ENCODE measurements at places on chromosomes 7 and 10.

- no peak for DNase-seq
Observed at GRCh38 chr7:98289333-98289875, 7.9 kb downstream of the BRI3 start.

DNA sequence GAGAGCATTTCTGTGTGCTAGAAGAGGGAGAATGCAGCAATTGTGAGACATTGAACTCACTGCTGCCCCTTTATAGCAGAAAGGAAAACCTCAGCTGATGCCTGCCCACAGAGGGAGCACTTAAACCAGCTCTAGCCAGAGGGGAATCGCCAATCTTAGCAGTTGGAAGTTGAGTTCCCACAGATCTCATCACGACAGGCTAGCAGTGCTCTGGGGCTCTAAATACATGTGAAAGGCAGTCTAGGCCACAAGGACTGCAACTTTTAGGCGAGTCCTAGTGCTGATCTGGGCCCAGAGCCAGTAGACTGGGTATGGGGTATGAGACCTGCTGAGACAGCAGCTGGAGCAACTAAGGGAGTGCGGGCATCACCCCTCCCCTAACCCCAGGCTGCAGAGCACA lies 25.2 kb upstream of the PRR15 start:
- no peak for DNase-seq

DNA sequence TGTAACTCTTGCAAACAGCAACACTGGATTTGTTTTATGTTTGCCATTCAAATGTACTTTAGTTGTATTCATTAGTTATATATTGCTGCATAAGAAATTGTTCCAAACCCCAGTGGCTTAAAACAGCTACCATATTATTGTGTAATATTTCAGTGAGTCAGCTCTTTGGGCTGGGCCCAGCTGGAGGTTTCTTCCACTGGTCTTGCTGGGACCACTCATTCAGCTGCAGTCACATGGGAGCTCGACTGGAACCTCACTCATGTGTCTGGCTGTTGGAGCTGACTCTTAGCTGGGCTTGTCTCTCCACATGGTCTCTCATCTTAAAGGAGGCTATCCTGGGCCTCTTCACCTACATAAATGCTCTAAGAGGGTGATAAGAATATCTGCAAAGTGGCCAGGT lies 23.2 kb upstream of the PIP4K2A start:
- no peak for DNase-seq

DNA sequence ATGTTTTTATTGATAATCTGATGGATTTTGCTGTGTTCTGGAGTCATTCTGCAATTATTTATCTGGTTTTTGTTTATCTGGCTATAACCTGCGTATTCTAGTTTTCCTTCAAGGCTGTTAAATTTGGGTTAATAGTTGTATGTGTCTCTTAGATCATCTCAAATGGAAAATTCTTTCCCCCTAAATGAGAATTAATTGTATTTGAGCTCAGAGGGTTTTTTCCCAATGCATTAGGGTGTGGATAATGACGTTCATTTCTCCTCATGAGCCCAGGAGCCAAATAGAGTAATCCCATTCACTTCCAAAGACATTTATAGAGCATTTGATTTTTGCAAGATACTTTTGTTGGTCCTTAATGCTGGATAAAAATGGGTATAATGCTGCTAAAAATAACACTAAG lies 564.6 kb downstream of the GALNT17 start:
- no peak for DNase-seq

- no peak for DNase-seq
Observed at GRCh38 chr7:151999424-152000090, 25.9 kb upstream of the GALNT11 start.

DNA sequence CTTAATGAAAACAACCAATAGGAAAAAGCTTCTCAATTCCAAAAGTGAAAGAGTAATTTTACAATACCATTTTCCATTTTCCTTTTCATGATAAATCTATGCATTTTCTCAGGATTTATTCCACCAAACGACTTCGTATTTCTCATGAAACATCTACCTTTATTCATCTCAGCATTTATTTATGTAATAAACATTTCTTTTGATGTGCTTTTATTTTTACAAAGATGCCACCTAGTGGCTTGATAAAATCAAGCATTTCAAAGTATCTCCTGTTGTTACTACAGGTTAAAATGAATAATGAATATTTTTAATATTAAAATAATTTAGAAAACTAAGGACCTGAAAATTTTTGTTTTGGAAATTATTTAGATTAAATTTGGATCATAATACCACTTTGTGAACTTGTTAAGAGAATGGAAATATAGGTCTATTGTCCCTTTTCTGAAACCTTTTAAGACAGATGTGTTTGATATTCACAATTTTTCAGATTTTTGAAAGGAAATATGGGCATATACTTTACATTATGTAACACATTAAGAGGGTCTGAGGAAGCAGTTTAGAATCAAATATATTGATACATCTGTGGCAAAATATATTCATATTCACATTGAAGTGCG lies 2.7 kb upstream of the IQUB start:
- DNase-seq = no peak

- no peak for DNase-seq
Observed at GRCh38 chr7:17340655-17341054, 42.2 kb downstream of the AHR start.

DNA sequence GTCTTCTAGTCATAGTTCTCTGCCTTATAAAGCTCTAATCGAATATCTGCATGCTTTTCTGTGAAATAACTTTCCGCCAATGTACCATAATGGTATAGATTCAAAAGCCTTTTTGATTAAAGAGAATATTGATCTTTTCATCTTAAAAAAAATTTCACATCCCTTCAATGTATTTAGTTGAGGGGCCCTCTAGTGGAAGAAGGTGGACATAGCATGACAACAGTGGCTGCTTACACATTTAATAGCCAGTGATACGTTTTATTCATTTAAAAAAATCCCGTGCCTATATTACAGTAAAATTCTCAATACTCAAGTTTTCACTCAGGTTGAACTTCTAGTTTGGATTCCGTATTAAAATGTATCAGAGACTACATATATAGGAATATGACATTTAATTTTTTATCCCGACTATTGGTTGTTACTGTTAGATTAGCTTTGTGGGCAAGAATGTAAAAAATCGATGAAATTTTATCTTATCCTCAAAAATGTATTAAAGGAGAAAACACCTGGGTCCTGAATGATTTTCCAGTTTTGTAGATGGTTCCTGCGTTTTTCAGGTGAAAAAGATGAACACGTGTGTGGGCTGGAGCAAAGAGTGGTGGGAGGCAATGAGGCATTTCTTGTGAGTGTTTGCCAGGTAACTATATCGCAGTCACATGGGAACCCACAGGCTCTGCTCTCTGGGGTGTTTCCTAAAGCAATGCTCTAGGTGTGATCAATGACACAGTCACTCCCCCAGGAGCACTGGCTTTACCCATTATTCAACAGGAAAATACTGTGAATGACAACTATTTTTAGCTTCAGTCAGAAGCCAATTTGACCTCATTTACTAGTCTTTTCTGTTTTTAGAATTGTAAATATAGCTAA lies 24.1 kb upstream of the PNLIP start:
- DNase-seq = peak; percentile 43

GRCh38 chr10:8700689-8701088 lies 646.2 kb downstream of the GATA3 start:
- no peak for DNase-seq

DNA sequence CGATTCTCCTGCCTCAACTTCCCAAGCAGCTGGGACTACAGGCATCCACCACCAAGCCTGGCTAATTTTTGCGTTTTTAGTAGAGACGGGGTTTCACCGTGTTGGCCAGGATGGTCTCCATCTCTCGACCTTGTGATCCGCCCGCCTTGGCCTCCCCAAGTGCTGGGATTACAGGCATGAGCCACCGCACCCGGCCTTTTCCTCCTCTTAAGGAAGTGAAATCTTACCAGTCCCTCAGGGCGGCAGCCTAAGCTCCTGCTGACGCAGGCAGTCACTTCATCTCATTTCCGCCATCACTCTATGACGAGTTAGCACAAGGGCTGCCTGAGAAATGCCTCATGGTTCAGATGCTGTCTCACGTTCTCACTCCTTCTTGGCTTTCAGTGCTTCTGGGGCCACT lies 246.0 kb upstream of the SHH start:
- no peak for DNase-seq

- DNase-seq = peak; percentile 58
Observed at GRCh38 chr7:132049462-132050304, 493.3 kb upstream of the PODXL start.

GRCh38 chr7:6460990-6461584 lies 13.3 kb upstream of the DAGLB start:
- DNase-seq = no peak

- DNase-seq = no peak
Observed at GRCh38 chr7:18425838-18426445, 69.6 kb upstream of the HDAC9 start.

- peak; percentile 19 for DNase-seq
Observed at GRCh38 chr7:87152897-87153641, 816 bp downstream of the DMTF1 start.

- no peak for DNase-seq
Observed at GRCh38 chr10:32046151-32046550, 10.1 kb downstream of the KIF5B start.

DNA sequence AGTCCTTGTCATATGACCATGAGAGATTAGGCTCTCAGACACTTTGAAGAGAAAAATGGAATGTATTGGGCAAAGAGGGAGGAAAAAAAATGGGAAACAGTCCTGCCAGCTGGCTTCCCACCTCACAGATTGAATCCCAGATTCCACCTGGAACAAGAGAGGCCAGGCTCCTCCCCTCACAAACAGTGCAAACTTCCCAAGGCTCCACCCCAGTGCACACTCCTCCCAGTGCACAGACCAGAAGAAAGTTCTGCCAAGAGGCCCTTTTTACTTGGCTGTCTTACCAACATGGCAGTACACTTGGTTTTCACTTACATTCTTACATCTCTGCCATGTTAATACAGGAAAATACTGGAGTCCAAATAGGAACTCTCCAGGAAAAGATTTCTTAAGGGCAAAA lies 202.3 kb downstream of the AHR start:
- no peak for DNase-seq

GRCh38 chr7:7792056-7792455 lies 73.6 kb upstream of the RPA3 start:
- DNase-seq = no peak

- DNase-seq = peak; percentile 49
Observed at GRCh38 chr7:18352339-18353255, 143.0 kb upstream of the HDAC9 start.

- no peak for DNase-seq
Observed at GRCh38 chr10:36494371-36494770, 631.0 kb upstream of the ANKRD30A start.

Data from WERI-Rb-1 (cell line).